ENCODE measurements at places on chromosomes 6 and 20.

- no peak for DNase-seq
Measured at GRCh38 chr20:1566701-1567100, 9.2 kb upstream of the SIRPD start.

- DNase-seq, result no peak
Measured at GRCh38 chr20:61332016-61332975, 80.2 kb downstream of the CDH4 start.

DNA sequence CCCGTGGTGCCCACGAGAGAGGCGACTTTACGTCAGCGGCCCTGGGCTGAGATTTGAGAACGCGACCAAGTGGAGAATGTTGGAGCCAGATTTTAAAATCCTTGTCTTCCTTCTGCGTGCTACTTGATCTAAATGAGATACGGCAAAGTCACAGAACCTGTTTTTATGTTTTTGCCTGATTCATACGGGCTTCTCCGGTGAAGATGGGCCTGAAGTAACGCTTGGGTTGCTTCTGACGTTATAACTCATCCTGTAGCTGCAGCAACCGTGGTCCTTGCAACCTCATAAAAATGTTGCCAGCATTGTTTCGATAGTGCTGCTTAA lies 462 bp upstream of the SLC35B3 start:
- no peak for DNase-seq

DNA sequence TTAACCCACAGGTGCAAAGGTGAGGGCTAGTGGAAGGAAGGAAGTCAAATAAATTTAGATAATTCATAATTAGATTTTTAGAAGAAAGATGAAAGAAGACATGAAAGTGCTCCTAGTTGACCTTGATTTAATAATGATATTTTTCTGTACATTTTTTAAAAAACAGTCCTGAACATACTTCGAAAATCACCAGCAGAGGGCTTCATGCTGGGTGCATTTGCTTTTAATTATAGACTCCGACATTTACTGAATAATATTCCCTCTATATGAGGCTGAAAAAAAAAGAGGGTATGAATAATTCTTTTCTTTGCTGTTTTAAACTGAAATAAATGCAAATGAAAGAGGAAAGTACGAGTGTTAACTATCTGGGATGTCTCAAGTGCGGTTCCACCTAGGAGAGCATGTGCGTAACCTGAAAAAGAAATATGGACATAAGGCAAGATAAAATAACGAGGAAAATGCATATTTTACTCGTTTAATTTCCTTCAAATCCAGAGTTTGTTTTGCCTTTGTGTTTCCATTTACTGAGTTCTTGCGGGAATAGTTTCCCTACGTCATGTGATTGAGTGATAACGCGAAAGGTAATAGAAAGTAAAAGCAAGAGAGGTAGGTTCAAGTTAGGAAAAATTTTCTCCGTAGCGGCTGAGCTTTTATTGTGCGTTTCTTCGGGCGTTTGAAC lies 3.1 kb upstream of the TFAP2B start:
- no peak for DNase-seq

- no peak for DNase-seq
Measured at GRCh38 chr6:129507846-129508245, 202.1 kb downstream of the ARHGAP18 start.

DNA sequence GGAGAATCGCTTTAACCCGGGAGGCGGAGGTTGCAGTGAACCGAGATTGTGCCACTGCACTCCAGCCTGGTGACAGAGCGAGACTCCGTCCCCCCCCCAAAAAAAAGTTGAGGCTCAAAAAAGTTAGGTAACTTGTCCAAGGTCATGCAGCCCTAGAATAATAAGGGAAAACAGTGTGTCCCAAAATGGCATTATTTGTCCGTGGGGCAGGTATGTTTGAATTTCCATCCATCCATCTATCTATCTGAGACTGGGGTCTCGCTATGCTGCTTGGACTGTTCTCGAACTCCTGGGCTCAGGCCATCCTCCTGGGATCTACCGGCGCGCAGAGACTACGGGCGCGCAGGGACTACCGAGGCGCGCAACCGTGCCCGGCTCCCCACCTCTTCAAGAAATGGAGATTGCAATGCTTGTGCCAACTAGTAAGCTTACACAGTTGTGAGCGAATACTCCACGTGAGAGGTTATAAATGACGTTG lies 374 bp upstream of the ABCC10 start:
- DNase-seq, result no peak

DNA sequence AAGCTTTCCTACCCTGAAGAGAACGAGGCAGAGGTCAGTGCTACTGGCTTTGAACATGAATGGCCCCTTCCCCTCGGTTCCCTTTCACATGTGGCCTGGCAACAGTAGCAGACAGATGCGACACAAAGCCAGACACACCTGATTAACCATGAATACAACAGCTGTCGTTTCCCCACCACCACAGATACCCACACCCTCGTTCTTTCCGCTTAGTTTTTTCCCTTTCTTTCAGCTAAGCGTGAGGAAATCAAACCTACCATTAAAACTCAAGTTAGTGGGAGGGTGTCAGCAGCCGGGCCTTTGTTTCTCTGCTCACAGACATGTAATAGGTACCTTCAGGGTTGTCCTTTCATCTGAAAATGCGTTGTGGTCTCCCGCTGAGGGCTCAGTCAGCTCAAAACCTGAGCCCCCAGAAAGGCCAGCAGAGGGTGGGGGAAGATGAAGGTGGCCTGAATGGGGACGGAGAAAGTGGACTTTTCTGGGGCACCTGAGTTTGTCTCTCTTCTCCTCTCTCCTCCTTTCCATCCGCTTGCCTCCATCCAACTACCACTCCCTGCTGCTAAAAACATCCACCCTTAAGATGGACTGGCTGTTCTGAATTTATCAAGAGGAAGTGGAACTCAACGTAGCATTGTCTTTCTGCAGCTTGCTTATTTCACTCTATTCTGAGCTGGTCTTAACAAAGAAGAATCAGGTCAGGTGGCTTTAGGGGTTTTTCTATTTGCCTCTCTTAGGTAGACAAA lies 516.6 kb upstream of the JARID2 start:
- no peak for DNase-seq

DNA sequence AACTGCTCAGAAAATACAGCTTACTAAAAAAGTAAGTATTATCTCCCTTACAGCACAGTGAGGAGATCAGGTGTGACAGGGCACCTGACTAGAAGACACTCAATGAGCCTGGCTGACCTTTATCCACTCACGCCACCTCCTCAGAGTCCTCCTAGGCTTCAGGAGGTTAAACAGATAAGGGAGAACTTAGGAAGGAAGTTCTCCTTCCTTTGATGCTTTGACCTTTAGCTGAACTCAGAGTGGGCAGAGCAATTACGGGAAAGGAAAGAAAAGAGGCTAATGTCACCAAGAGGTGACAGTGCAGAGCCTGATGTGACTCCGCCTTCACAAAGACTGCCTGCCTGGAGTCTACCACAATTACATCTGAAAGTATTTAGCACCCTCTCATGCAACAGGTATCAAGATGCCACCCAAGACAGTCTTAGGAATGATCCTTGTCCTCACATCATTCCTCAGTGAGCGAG lies 36.7 kb downstream of the MAN1A1 start:
- DNase-seq, result no peak

DNA sequence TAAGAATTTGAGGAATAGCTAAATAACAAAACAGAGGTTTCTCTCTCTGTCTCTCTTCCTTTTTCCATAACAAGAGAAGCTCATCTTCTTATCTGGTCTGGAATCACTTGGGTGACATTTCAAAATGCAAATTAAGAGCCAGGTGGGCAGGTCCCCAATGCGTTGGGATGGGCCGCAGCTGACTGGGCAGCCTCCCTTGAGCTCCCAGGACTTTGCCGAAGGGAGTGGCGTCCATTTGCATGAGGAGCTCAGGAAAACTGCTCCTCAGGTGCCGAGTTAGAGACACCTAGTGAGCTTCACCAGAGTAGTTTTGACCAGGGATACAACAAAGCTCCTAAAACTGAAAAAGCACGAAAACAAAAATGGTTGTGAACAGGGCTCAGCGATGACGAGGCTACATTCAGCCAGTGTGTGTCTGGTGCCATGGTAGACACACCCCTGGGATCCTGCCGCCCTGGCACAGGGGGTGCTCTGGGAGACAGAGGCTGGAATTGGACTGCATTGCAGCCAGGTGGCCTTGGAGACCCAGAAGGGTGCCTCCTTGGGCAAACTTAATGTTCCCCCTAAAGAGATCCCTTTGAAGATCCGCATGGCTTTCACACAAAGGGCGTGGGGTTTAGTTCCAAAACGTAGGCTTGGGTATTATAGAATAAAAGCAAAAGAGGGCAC lies 13.5 kb upstream of the SERPINB6 start:
- no peak for DNase-seq

DNA sequence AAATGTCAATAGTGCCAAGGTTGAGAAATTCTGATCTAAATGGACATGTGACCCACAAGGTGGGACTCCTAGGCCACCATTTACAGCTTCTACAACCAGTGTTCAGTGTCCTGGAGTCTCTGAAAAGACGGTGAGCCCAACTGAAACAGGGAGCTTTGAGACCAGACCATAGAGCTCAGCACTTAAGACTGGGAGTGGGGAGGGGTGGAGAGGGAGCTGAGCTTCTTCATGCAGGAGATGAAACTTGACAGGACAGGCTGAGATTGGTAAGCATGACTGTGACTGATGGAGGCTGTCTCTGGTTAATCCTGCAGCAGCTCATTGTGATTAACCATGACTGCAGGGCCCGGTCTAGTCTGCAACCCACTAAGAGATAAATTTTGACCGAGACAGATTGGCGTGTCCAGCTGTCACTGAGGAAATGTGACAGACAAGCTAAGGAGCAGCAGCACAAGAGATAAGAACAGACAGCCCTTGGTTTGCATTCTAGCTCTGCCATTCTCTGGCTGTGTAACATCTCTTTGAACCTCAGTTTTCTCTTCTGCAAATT lies 1.4 kb upstream of the AAR2 start:
- no peak for DNase-seq

- DNase-seq, result no peak
Measured at GRCh38 chr20:44780226-44780625, 30.1 kb downstream of the RIMS4 start.

- DNase-seq, result no peak
Measured at GRCh38 chr6:39029156-39030011, 19.2 kb upstream of the GLP1R start.

DNA sequence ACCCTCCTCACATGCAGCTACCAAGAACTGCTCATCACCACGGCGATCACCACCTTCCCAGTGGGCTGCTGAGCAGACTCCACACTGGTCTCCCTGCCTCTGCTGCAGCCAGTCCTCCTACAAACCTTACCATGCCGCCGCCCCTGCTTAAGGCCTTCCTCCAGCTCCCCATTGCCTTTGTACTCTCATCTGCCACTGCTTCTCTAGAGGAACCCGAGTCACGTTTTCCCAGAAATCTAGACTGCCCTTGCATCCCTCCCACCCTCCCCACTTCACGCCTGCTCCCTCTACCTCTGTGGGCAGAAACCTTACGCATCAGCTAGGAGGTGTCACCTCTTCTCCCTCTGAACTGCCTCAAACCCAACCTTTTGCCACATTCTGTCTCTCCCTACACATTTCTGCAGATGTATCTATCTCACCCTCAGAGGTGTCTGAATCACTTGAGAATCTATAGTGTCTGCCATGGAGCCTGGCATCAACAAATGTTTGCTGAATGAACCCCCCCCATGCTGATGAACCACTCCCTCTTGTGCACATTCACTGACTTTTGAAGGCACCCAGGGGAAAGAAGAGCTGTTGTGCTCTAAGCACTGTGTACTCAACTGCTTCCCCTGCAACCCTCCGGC lies 4.3 kb downstream of the E2F1 start:
- DNase-seq, result no peak

- no peak for DNase-seq
Measured at GRCh38 chr6:148134592-148134991, 208.0 kb upstream of the SASH1 start.

- DNase-seq, result no peak
Measured at GRCh38 chr20:63934271-63935068, 21.7 kb downstream of the UCKL1 start.

DNA sequence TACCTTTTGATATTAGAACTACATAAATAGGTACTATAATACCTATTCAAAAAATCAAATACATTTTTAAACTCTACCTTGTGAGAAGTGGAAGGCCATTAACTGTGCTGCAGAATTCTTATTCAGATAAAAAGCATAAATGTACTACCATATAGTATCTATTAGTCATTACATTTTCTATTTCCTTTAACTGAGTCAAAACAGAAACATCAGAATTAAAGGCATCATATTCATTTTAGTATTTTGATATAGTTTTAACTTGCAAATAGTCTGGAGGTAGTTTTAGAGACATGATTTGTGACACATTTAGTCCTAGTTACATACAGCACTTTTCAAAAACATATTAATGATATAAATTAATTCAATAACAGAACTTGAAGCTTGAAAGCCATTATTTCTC lies 39.9 kb upstream of the TAB2 start:
- no peak for DNase-seq

GRCh38 chr20:44748005-44748370 lies 2.3 kb downstream of the KCNK15 start:
- no peak for DNase-seq

GRCh38 chr6:11042025-11042749 lies 1.9 kb downstream of the ELOVL2 start:
- DNase-seq, result no peak

DNA sequence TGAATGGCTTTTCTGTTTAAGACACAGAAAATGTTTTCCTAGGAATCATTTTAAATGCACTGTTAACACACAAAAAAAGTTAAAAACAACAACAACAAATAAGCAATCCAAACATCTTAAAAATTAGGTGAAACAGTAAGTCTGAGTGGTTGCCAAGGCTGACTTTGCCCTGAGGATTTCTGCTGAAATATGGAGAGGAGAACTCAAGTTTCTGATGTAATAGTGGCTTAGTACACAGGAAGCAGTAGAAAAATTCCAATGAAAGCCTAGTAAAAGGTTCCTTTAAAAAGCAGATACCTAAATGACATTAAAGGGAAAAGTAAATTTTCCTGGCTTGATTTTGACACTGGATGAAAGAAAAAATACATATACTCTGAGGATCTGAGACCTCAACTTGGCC lies 184.2 kb downstream of the EPM2A start:
- no peak for DNase-seq

GRCh38 chr6:18262702-18263417 lies 1.5 kb downstream of the DEK start:
- DNase-seq, result no peak

DNA sequence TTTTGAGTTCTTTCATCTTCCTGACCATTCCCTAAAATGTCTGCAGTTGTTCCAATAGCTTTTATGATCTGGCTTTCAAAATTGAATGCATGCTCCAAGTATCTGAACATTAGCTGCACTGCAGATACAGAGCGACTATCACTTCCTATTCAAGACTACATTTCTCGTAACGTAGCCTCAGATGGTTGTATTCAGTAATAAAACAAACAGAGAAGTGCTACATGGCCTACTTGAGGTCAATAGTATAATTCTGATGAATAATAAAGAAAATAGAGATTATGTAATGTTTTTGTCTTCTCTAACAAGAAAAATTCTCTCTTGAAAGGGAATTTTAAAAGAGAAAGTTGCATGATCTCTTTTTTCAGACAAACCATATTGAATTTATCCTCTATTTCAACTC lies 333.9 kb upstream of the IRAK1BP1 start:
- no peak for DNase-seq

- DNase-seq, result no peak
Measured at GRCh38 chr6:31736768-31737314, 511 bp upstream of the CLIC1 start.

- no peak for DNase-seq
Measured at GRCh38 chr6:37717836-37718251, 20.2 kb upstream of the MDGA1 start.

Measured in effector CD8-positive, alpha-beta T cell (primary cell).